ENCODE measurements at places on chromosomes 7 and 10.

DNA sequence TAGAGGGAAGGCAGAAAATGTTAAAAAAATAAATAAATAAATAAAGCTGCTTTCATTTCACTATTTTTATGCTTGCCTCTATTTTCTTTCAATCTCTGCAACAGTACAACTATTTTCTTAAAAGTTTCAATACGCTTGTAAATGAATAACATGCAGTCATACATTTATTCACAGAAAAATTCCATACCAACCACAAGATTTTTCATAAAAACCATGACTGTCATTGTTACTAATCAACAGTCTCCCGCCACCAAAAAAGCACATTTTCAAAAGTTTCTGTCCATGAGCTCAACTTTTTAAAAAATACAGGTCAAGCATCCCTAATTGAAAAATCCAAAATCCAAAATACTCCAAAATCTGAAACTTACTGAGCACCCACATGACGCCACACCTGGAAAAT is 5.3 kb downstream of the PARD3 start:
- DNase-seq: no peak

- no peak for DNase-seq
Observed at GRCh38 chr7:97798046-97799019, 66.4 kb downstream of the TAC1 start.

GRCh38 chr7:155948423-155948822 is 136.2 kb upstream of the SHH start:
- DNase-seq: no peak

GRCh38 chr10:101227429-101228152 is 1.7 kb downstream of the LBX1 start:
- no peak for DNase-seq

GRCh38 chr10:3099291-3100092 is 32.1 kb downstream of the PFKP start:
- no peak for DNase-seq

GRCh38 chr10:43209074-43209455 is 57.8 kb downstream of the RASGEF1A start:
- DNase-seq: no peak

DNA sequence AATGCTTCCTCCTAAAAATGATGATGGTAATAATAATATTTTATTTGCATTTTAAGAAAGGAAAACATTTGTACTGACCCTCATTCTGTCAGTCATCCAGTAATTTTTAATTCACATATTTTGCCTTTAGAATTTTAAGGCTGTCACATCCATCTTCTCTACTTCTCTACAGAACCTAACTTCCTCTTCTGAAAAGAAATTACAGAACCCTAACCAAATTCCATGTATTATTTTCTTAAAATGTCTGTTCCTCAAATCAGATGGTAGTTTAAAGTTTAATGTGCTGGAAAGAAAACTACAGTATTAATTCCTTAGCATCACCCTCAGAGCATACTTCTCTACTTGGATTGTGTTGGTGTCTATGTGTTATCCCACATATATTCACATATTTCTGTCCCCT is 9.0 kb downstream of the PIK3CG start:
- no peak for DNase-seq

DNA sequence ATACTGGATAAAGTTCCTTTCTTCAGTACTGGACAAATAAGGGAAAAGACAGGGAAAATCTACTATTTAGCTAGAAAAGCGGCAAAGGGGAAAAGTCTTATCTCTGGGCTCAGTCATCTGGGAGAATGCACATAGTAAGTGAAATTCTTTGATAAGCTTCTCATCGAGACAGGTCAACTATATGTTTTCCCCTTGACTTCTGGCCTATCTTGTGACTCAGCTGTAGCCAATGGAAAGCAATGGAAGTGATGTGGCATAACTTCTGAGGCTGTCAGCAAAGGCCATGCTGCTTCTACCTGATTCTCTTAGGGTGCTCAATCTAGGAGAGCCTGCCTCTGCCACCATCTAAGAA is 91.9 kb downstream of the PCGF5 start:
- no peak for DNase-seq

DNA sequence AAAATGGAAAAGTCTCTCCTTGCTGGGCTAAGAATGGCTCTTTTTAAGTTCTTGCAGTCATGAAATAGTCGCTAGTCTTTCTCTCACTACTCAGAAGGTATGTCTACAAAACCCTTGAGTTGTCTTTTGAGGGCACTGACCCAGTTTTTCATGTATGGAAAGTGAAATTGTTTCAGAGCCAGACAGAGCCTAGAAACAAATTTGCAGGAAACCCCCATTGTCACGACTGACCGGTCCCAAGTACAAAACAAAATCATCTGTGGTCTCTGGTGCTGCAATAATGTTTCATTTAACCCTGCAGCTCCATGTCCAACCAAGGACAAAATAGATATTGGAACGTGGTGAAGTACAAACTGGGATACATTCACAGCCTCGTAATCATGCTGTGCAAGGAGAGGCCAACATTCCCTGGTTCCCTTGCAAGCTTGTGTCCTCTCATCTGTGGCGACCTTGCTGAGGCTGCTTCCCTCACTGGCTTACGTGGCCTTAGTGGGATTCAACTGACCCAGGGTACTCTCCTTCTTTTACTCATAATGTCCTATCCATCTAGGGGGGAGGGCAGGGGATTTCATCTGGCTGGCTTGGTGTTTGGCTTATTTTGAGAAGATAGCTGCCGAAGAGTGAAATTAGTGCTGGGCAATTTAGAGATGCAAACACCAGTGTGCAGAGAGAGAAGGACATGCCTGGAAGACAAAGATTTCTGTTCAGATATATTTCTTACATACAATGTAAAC is 172.5 kb downstream of the IPMK start:
- no peak for DNase-seq

DNA sequence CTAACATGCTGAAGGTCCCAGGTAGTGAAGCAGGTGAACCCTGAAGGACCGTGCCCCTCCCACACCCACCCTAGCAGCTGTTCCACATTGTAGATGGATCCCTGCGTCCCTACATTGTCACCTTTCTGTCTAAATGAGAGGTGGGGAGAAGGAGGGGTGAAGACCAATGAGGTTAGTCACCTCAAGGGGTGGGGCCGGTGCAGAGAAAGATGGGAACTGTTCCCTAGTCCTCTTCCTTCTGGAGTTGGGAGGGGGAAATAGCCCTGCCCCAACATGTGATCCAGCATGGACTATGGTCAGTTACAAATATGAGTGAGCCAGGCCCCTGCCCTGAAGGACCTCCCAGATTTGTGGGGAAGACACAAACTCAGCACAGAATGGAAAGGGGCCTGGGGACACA is 124.5 kb downstream of the LHPP start:
- DNase-seq: no peak

DNA sequence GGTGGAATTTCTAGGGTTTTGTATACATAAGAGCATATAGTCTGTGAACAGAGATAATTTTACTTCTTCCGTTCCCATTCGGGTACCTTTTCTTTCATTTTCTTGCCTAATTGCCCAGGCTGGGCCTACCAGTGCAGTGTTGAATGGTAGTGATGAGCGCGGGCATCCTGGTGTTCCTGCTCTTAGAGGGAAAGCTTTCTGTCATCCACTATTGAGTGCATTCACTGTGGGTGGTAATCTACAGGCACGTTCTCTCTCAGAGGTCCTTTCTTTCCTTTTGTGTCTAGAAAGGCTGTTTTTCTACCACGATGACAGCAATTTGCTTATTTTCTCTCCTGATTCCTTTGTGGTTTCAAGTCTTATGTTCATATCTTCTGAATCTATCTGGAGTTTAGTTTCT is 65.0 kb downstream of the INPP5A start:
- DNase-seq: no peak

- DNase-seq: no peak
Observed at GRCh38 chr7:78329001-78329655, 530.6 kb downstream of the PHTF2 start.

DNA sequence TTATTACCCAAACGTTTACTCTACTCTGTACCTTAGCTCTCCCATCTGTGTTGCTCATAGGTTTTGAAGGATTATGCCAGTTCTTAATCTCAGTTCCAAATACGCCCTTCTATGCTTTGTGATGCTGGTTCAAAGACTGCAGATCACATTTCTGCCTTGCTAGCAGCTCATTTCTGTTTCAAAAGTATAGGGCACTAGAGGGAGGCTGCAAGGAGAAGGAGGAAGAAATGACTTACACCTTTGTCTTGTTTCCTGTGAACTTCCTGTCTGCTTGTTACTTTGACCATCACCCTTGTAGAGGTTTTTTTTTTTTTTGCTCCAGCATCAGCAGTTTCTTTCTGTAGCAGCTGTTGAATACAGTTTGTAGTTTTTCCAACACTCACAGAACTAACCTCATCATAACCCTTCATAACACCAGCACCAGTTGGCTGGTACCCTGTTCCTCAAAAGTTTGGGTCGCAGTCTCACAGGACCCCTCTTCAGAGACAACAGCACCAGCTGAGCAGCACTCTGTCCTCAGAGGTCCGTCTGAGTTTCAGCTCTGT is 16.5 kb downstream of the SLK start:
- no peak for DNase-seq

DNA sequence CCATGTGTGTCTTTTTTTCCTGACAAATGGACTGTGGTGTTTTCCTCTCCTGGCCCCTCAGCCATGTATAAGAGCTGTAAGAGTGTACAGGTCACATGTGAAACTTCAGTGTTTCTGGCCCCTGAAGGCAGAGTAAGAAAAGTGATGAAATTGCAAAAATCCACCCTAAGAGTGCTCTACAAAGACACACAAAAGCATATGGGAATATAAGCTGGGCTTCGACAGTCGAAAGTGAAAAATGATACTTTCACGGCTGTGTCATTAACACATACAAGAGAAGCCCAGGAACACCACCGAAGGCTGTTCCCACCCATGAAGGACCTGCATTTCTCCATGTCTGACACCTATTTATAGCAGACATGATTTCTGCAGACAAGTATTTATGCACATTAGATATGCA is 192.2 kb downstream of the PARD3 start:
- no peak for DNase-seq

DNA sequence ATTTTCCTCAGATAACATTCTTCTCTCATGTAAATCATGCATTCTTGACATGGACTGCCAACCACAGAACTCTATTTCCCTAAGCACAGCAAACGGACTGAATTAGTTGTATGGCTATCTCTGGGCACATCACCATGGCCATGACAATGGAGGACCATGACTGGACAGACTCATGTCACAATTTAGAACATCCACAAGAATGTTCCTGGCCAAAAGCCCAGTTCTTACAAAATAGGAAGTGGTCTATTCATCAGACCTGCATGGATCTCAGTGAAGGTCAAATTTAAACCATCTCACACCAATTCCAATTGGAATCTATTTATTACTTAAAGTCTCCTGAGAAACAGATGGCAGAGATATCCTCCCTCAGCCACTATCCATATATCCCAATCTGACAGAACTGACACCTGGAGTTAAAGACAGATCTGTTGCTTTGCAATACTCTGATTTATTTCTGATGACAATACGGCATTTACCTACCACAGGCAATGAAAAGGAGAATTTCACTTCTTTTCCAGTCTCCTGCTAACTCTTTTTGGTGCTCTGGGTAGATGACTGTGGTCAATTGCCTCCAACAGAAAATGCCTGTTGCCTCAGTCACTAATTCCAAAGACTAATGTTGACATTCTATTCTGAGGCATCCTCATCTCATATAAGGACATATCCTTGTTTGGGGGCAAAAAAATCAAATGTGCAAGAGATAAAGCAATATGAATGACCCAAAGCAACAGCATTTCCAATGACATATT is 254.8 kb downstream of the HTR7 start:
- no peak for DNase-seq

DNA sequence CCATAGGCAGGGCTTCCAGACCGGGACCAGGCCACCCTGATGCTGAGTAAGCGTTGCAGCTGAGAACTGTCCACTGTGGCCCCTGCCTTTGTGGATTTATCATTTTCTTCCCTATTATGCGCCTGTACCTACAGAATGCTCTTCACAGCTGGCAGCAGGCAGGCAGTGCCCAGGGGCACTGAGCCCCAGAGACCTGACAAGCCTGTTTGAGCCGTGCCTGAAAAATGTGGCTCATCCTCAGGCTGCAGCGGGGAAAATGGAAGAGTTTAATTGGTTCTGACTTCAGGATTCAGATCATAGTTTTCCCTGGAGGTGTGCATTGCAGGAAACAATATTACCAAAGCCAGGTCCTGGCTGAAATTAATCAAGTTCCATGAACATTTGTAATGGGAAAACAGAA is 200.2 kb downstream of the ZNF438 start:
- no peak for DNase-seq

- peak; percentile 80 for DNase-seq
Observed at GRCh38 chr7:128352153-128352537, 8.4 kb upstream of the RBM28 start.

GRCh38 chr7:38831259-38831996 is 77.6 kb downstream of the VPS41 start:
- no peak for DNase-seq

DNA sequence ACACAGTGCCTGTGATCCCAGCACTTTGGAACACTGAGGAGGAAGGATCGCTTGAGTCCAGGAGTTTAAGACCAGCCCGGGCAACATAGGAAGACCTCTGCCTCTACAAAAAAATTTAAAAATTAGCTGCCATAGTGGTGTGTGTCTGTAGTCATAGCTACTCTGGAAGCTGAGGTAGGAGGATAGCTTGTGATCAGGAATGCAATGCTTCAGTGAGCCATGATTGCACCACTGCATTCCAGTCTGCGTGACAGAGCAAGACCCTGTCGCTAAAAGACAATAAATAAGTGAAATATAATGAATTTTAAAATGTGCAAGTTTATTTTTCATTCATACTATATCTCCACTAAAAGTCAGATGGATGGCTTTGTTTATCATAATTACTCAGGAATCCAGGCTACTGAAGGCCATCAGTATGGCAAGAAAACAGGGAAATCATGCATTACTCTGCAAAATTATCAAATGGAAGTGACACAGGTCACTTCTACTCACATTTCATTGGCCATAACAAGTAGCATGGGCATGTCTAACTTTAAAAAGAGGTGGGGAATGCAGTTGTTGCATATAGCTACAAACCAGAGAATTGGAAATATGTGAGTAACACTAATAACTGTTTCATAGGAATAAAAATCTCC is 32.9 kb upstream of the FAM3C start:
- DNase-seq: no peak

DNA sequence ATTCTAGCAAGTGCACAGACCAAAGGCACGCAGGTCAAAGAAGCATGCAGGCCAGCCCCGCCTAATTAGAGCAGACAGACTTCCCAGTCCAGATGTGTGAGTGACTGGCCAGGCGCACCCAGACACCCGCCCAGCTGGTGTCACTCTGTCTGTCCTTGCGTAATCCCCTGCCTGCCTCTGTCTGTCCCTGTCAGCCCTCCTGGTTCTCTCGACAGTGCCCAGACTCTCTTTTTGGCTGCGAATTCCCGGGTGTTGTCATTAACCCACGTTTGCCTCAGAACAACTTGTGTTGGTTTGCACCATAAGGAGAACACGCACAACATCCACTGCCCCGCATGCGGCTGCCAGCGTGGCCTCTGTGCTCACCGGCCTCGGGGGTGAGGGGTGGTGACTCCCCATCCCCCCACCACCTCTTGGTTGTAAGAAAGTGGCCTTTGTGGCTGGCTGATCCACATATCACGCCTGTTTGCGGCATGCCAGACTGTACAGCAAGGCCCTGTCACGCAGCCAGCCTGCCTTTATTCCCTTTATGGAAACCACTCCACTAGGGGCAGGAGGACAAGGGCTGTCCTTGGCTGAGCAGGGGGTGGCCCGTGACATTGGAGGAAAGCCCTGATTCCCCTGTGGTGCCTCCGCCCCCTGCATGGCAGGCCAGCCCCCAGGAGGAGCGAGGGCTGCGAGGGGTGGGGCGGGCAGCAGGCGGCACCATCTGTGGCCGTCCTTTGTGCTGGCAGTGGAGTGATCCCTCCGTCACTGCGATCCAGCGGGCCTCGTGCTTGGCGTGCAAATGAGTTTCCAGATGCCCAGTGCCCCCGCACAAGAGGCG is 72.8 kb upstream of the PPIF start:
- no peak for DNase-seq
